ENCODE measurements at places on chromosomes 16 and 17. TPM values are rescaled to one million over a fixed set of nuclear protein-coding genes. Genes with fewer than 3 reads are reported as not detected.

DNA sequence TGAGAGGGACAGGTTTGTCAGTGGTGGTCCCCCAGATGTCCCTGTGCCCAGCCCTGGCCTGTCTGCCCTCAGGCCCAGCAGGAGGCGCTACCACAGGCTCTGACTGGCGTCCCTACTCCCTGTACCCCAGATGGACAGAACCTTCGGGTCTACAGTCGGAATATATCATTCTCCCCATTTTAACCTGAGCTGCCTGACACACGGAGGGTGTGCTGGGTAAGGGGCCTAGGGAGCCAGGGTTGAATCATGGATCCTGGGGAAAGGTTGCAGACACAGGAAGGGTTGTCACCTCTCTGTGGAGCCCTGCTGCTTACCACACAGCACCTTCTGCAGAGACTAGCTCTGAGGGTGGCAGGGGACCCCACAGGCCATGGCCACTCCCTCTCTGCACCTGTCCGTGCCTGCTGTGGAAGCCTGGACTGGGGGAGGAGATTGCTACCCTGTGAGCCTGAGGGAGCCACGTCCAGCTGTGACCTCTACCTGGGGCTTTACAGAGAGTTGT lies 162.2 kb upstream of the ZNF267 start:
- H3K27me3 ChIP-seq: no peaks in the 10 kb centered on the region
- H3K4me3 ChIP-seq: no peak overlapping the region
- DNase-seq: no peak
- no peaks in the 10 kb centered on the region for H3K36me3 ChIP-seq
- H3K4me1 ChIP-seq: no peaks in the 10 kb centered on the region

CD300E gene
- total RNA-seq: not detected

DNA sequence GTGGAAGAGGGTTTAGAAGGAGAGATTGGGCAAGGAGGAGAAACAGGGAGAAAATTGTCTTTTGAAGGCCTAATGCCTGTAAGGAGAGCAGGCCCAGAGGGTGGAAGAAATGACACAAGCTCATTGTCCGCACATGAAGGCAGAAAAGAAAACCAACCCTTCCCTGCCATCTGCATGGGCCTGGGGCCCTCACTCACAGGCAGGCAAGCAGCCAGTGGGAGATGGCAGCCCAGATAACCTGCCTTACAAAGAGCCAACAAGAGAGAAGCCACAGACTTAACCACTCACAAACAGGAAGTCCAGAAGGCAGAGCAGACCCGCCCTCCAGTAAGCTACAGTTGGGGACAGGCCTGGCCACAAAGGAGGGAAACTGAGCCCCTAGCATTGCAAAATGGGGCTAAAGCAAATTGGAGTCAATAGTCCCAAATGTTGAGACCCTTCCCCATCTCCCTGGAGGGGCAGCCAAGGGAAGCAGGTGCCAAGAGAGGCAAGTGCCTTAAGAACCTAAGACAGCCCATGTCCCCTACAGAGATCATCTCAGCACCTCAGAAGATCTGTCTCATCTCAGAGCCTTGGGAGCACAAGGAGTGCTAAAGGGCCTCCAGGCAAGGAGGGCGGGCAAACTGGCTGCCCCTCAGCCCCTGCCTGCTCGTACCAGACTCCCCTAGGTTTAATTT lies 7.3 kb upstream of the TSPOAP1 start:
- no peak overlapping the region for H3K4me3 ChIP-seq
- peak overlapping the region; percentile 97 for H3K27ac ChIP-seq
- no peaks in the 10 kb centered on the region for H3K27me3 ChIP-seq
- peaks cover 29% of the 10 kb centered on the region for H3K4me1 ChIP-seq

- H3K36me3 ChIP-seq: no peaks in the 10 kb centered on the region
- peaks cover 9% of the 10 kb centered on the region for H3K4me1 ChIP-seq
- H3K27ac ChIP-seq: no peak overlapping the region
These were observed 13.1 kb downstream of the SLC22A31 start for GRCh38 chr16:89187032-89187769.

GRCh38 chr17:66833201-66833600 lies 1.7 kb upstream of the CACNG5 start:
- no peaks in the 10 kb centered on the region for H3K4me1 ChIP-seq
- DNase-seq: no peak
- no peaks in the 10 kb centered on the region for H3K36me3 ChIP-seq
- no peak overlapping the region for H3K27ac ChIP-seq

TMEM238L gene
- total RNA-seq: 16.3 TPM

- no peaks in the 10 kb centered on the region for H3K27me3 ChIP-seq
- no peaks in the 10 kb centered on the region for H3K4me1 ChIP-seq
- peak overlapping the region; percentile 65 for H3K27ac ChIP-seq
- H3K36me3 ChIP-seq: no peaks in the 10 kb centered on the region
- peak; percentile 66 for DNase-seq
These were observed 38.3 kb upstream of the SMPD3 start for GRCh38 chr16:68486502-68487202.

GRCh38 chr16:67165121-67166078 lies 855 bp downstream of the HSF4 start:
- H3K36me3 ChIP-seq: no peaks in the 10 kb centered on the region
- DNase-seq: peak; percentile 48
- peaks cover 3% of the 10 kb centered on the region for H3K27me3 ChIP-seq
- H3K27ac ChIP-seq: no peak overlapping the region
- H3K4me3 ChIP-seq: no peak overlapping the region
- H3K4me1 ChIP-seq: peaks cover 50% of the 10 kb centered on the region

DNA sequence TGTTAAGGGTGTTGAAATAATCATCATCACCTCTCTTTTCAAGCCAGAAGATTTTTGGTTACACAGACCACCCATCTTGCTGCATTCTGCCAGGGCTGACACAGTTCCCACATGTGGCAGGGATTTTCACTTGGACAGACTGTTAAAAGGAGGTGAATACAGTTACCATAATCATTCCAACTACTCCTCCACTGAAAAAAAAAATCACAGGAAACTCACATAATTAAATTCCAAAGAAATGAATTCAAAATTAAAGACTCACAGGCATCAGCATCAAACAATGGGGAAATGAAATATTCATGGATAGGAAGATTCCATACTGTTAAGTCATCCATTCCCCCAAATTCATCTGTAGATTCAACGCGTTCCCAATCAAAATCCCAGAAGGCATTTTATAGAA lies 209.4 kb downstream of the MRTFB start:
- no peaks in the 10 kb centered on the region for H3K4me1 ChIP-seq
- H3K36me3 ChIP-seq: no peaks in the 10 kb centered on the region
- no peak overlapping the region for H3K4me3 ChIP-seq
- no peak for DNase-seq

DNA sequence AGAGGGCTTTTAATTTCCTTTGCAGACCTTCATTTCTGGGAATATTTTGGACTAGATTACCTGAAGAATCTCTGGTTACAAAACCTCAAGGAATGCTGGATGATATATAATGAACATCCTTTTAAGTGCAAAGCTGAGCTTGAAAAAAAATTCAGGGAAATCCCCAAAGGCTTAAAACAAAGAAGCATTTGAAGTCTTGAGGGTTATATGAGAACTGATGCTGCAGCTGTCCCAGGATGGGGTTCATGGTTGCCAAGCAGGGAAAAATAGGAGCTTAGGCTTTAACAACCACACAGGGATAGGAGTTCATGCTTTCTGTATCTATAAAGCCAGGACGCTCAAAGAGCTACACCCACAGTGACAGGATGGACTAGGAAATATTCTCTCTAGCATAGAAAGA lies 150.4 kb upstream of the IRX5 start:
- H3K4me3 ChIP-seq: no peak overlapping the region
- H3K27me3 ChIP-seq: no peaks in the 10 kb centered on the region
- no peaks in the 10 kb centered on the region for H3K4me1 ChIP-seq
- no peaks in the 10 kb centered on the region for H3K36me3 ChIP-seq
- no peak for DNase-seq

GRCh38 chr16:22898874-22899348 lies 84.9 kb downstream of the HS3ST2 start:
- no peaks in the 10 kb centered on the region for H3K4me1 ChIP-seq
- H3K36me3 ChIP-seq: no peaks in the 10 kb centered on the region
- DNase-seq: peak; percentile 35
- no peaks in the 10 kb centered on the region for H3K27me3 ChIP-seq
- no peak overlapping the region for H3K4me3 ChIP-seq
- no peak overlapping the region for H3K27ac ChIP-seq

Data from Peyer's patch (tissue), 4 donors.